Activated T-helper 17 cell treated with anti-CD3 and anti-CD28 coated beads, Interleukin-2, amount 50 U/mL, for 72 hours (primary cell): ENCODE measurements at places on chromosomes 3 and 15. TPM values are rescaled to one million over a fixed set of nuclear protein-coding genes. Genes with fewer than 3 reads are reported as not detected.

TMEM207 gene
- total RNA-seq, result not detected

SLC28A1 gene
- total RNA-seq, result not detected

COMMD2 gene
- 20.1 TPM for total RNA-seq

DUOXA1 gene
- total RNA-seq, result not detected

SEMA6D gene
- total RNA-seq, result not detected

MEF2A gene
- total RNA-seq, result 15.7 TPM

TMEM212 gene
- not detected for total RNA-seq

DNA sequence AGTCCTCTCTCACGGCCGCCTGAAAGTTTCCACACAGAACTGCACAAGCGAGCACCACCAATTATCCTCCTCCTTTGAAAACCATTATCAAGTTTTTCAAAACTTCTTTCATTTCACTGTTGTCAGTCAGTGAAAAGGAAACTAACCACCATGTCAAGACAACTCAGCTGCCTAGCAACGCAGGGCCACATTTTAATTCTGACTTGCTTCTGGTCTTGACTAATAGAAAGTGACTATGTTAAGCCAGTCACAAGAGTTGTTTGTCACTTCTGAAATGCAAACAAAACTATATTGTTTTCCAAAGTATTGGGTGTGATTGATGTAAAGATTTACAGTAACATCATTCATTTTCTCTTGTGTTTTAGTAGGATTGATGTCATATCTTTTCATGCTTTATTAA lies 612.8 kb upstream of the AGTR1 start:
- no peak for ATAC-seq

DNA sequence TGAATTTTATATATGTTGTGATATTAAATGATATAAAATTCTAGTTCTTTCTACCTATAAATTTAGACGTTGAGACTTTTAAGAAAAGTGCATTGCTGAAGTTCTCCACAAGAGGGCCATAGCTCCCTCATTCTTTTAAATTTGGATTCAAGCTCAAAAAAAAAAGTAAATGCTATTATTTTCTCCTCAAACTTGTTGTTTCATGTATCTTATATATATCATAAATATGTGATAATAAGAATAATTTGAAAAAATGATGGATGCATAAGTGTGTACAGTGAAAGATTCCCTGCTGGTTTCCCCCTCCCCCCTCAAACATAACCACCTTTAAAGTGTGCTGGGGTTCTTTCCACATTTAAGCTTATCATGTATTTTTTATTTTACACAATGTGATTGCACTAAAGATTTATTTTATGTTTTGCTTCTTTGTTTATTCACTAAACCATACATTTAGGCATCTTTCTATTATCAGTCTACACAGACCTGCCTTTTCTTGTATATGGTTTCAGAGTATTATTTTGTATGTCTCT lies 769.4 kb upstream of the GOLIM4 start:
- ATAC-seq, result no peak

DNA sequence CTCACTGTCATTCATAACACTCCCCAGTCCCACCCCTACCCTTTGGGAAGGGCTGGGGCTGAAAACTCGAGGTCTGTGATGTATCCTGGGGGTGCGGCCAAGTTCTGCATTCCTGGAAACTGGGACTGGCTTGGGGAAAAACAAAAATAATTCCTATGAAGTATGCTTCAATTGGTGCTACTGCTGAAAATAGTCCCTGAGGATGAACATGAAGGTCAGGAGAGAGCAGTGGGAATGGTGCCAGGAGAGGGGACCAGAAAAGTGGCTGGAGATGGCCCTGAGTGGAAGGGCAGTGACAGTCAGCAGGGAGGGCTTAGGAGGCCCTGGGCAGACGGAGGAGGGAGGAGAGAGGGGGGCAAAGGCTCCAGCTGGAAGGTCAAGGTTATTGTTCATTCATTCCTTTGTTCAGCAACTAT lies 4.8 kb upstream of the ISLR start:
- ATAC-seq, result no peak

DNA sequence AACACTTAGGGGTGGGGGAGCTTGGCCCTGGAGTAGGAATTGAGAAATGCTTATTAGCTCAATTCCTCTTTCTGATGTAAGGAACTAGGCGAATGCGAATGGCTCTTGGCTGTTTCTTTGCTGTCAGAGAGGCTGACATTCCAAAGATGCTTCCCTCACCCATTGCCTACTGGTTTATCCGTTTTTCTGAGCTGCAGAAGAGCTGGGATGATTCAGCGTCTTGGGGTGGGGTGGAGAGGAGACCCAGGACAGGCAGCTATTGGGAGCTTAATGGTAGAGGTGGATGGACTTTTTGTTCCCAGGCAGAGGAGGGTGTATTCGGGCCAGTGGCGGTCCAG lies 9.8 kb downstream of the PLEKHO2 start:
- ATAC-seq, result no peak

DNA sequence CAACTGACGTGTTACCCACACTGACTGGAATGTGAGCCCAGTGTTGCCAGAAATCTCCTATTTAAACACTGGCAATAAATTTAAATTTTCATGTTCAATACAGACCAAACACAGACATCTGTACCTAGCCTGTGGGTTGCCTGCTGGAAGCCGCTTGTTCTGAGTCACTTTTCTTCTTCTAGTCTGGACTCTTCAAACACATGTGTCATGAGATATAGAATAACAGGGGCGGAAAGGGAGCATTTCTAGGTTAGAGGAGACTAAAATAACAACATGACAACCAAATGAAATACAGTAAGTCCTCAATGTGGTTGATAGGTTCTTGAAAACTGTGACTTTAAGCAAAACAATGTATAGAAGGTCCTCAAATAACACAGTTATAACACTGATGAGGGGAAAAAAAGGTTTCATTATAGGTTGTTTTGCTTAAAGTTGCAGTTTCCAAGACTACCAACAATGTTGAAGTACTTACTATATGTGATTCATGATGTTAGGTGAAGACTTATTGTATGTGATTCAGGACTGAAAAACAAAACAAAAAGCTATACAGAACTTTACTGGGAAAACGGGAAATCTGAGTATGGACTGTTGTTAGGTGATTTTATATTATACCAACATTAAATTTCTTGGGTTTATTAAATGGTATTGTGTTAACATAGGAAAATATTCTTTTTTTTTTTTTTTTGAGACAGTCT lies 63.1 kb downstream of the PRKAR2A start:
- no peak for ATAC-seq

GRCh38 chr3:158355623-158356588 lies 215.1 kb upstream of the MLF1 start:
- ATAC-seq, result no peak

DNA sequence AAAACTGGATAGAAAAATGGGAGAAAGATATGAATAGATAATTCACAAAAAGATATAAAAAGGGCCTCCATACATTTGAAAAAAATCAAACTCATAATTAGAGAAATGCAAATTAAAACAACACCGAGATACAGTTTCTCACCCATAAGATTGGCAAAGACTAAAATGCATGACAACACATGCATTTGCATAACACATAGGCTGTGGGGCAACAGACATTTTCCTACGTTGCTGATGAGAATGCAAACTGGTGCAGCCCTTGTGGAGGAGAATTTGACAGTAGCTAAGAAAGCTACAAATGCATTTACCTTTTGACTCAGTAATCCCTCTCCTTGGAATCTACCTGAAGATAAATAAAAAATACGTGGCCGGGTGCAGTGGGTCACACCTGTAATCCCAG lies 11.4 kb upstream of the CAND2 start:
- no peak for ATAC-seq

- ATAC-seq, result no peak
Observed at GRCh38 chr15:88912500-88912921, 668 bp downstream of the MFGE8 start.

DNA sequence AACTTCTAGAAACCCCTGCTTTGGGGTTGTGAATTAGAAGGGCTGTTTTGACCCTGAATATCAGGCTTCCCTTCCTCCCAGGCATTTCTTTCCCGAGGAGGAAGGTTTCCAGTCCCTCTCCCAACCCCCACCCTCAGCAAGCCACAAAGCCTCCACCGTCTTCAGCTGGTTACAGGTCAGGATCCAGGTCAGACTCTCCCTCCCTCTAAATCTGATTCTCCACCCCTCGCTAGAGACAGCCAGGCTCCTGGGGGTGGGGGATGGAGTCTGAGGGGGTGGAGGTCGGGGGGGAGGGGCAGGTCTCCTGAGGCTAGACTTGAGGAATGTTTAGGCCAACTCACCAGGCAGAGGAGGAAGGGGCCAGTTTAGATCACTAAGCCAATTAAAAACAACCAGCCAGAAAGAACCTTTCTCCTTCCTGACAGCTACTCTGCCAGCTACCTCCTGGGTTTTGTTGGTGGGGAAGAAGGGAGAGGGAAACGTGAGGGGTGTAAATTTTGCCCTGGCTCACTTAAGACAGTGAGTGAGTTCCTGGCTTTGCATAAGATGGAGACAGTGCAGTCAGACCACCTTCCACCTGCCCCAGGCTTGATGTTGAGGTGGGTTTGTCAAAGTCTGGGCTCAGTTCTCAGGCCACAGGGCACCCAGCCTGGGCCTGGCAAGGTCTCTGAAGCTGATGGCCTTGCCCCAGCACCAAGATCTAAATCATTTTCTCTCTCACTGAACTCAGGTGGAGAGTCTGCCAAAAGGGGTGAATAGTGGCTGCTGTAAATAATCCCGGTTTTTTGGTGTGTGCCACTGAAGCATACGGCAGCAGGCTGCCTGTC lies 19.5 kb downstream of the BMF start:
- no peak for ATAC-seq

GRCh38 chr3:13161021-13161759 lies 88.0 kb upstream of the IQSEC1 start:
- ATAC-seq, result no peak

- no peak for ATAC-seq
Observed at GRCh38 chr3:150490277-150490986, 55.9 kb downstream of the SERP1 start.

GRCh38 chr3:168213920-168214319 lies 118.2 kb upstream of the GOLIM4 start:
- ATAC-seq, result peak; percentile 53

- ATAC-seq, result no peak
Observed at GRCh38 chr3:190183121-190183520, 62.4 kb upstream of the P3H2 start.

DNA sequence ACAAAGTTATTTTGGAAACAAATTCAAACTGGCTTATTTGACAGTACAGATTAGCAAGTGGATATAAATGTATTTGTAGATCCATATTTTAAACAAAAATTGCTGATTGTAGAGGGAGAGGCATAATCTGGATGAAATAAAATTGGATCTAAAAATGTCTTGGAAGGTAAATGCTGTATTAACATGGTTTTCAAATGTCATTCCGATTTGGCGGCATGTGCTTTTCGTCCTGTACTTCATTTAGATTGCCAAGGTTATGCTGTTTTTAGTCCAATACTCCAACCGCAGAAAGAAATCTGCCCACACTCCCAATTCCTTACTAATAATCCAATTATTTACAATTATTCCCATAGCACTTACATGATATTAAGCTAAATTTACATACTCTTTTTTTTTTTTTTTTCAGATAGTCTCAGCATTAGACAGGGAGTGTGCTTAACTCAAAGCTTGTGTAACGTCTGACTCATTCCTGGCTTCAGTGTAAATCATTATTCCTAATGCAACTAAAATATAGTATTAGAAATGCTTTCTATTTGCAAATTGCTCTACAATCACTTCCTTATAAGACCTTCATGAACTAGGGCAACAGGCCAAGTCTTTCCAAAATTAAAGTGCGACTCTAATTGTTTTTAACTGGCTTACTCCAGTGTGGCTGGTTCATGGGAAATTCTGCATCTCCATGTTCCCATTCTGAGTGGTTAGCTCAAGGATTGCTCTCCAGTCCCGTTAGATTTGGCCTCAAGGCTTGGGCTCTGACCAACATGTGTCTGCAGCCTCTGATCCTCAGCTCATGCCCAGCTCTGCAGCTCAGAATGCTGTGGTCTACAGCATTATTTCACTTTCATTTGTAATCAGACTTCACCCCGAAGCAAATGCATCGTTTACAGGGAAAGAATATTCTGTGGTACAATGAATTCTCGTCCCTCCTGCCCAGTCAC lies 103.9 kb downstream of the FBN1 start:
- no peak for ATAC-seq

DNA sequence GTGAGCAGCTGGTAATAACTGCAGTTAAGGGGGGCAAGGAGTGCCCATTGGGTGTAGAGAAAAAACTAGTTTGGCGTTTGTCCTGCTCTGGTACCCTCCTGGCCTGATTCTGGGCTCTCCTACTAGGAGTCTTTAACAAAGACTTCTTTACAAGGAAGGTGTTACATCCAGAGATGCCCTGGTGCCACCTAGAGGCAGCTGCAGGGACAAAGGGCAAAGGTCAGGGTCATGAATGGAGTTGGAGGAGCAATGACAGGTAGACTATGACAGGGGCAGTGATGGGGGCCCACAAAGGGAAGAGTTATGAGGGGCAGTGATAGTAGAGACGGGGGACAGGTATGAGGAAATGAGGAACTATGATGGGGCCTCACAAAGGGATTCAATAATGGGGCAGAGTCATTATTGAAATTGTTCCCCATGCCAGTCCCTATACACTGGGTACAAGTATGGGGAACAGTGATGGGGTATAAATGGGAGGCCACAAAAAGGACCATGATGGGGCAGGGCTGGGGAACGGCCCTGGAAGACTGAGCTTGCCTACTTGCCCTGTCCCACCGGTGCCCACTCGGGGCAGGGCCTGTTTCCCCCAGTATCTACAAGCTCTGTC lies 7.9 kb downstream of the CCDC71 start:
- ATAC-seq, result peak; percentile 75

DNA sequence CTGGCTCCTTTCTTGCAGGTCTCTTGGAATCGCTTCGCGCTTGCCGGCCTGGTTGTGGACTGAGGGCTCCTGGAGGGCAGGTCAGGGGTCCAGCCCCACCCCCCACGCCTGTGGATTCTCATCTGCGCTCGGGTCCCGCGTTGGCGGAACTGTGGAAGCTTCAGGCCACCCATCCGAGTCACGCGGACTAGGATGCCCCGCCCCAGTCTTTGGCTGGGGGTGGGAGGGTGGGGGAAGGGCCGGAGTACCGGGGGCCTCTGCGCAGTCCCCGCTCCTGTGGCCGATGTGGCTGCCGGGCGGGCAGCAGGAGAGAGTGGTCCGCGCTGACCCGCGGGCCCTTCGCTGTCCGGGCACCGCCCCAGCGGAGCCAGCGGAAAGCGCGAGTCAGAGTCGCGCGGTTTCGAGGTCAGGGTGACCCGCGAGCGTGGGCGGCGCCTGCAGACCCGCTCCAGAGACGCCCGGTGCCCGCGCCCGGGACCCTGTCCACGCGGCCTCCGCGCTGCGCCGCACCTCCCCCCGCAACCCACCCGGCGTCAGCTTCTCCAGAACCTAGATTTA lies 114.2 kb downstream of the KLF13 start:
- ATAC-seq, result peak; percentile 33
